ENCODE measurements at places on chromosomes 1 and 21. TPM values are rescaled to one million over a fixed set of nuclear protein-coding genes. Genes with fewer than 3 reads are reported as not detected.

TTC39A gene
- total RNA-seq = 3.3 TPM

SYNJ1 gene
- total RNA-seq = 15.7 TPM

SLC6A9 gene
- total RNA-seq = 5.3 TPM

MYBPH gene
- 0.06 TPM for total RNA-seq

HSD3B1 gene
- total RNA-seq = not detected

PRDX6 gene
- 169 TPM for total RNA-seq

SSX2IP gene
- 15.6 TPM for total RNA-seq

TFF1 gene
- total RNA-seq = not detected

MPZ gene
- 1.7 TPM for total RNA-seq

GUCA2B gene
- total RNA-seq = not detected

LCE6A gene
- total RNA-seq = not detected

PLXNA2 gene
- total RNA-seq = 12.8 TPM

SEMA4A gene
- total RNA-seq = 6.8 TPM

OR10Z1 gene
- not detected for total RNA-seq

SPRR2A gene
- not detected for total RNA-seq

CFHR2 gene
- not detected for total RNA-seq

CTBS gene
- 9.4 TPM for total RNA-seq

IVL gene
- not detected for total RNA-seq

OR2G6 gene
- not detected for total RNA-seq

FCRLA gene
- 0.25 TPM for total RNA-seq

IFI16 gene
- 98.1 TPM for total RNA-seq

AMPD2 gene
- 85.6 TPM for total RNA-seq

LCE1B gene
- not detected for total RNA-seq

TINAGL1 gene
- 212 TPM for total RNA-seq
